Kidney (tissue), 22 donors: ENCODE measurements at places on chromosomes 5 and 9.
A peak's percentile ranks its signal among the peaks of the same experiment; 100 is the strongest.

- no peak for DNase-seq
These were observed 186.3 kb downstream of the NFIB start for GRCh38 chr9:14127656-14128055.

GRCh38 chr9:138040446-138041430 lies 163.2 kb downstream of the CACNA1B start:
- DNase-seq: no peak

DNA sequence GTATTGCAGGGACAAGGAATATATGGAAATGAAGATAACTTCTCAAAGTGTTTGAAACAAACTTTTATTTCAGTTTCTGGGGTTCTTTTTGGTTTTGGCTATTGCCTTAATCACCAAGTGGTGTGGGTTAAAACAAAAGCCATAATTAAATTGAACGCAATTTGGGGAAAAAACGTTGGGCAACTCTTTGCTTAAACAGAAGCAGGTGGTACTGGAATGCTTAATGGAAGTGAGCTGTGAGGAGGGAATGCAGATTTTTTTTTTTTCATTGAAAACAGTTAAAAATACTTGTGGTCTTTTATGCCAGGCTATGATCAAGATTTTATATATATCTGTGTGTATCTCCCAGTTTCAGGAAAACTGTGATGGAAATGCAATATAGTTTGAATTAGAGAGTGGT lies 195.7 kb upstream of the TUT7 start:
- no peak for DNase-seq

DNA sequence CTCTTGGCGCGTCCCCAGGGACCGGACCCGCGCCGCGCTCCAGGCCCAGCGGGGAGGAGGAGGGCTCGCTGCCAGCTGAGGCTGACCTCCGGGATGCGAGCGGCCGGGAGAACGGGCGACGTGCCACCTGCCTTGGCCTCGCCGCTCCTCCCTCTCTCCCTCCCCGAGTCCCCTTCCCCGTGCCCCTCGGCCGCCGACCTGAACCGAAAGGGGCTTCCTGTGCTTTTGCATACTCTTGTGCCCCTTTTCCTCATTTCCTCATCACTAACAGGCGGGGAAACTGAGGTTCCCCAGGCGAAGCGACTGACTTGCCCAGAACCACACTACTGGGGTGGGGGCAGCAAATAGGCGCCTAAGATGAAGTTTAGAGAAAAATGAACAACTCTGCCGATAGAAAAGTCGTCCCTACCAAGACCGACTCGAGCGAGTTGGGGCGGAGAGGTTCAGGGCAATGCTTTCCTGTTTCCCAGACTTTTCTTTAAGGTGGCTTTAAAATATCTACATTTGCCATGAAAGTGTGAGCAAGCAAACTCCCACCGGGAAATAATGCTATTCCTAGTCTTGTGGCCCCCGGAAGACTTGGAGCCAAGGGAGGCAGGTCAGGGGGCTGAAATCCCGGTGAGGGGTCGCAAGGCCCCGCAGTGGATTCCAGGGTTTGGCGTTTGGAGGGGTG lies 580 bp upstream of the DUSP1 start:
- DNase-seq: no peak

DNA sequence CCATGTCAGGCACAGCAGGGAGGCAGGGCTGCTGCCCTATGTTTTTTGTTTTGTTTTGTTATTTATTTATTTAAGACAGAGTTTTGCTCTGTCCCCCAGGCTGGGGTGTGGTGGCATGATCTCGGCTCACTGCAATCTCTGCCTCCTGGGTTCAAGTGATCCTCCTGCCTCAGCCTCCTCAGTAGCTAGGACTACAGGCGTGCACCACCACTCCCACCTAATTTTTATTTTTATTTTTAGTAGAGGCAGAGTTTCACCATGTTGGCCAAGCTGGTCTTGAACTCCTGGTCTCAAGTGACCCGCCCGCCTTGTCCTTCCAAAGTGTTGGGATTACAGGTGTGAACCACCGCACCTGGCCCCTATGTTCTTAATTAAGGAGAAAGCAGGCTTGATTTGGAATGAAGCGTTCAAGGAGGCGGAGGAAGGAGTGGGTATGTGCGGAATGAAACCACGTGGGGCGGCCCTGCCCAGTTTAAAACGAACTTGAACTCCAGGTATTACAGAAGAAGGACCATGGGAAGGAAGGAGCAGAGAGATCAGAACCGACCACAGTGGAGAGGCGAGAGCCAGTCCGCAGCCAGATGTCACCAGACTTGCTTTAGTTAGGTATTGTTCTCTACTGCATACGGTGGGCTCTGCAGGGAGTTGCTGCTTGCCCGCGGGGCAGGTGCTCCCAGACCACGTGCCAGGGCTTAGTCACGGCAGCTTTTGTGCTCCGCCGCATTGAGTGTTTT lies 34.9 kb upstream of the EPB41L4B start:
- no peak for DNase-seq

DNA sequence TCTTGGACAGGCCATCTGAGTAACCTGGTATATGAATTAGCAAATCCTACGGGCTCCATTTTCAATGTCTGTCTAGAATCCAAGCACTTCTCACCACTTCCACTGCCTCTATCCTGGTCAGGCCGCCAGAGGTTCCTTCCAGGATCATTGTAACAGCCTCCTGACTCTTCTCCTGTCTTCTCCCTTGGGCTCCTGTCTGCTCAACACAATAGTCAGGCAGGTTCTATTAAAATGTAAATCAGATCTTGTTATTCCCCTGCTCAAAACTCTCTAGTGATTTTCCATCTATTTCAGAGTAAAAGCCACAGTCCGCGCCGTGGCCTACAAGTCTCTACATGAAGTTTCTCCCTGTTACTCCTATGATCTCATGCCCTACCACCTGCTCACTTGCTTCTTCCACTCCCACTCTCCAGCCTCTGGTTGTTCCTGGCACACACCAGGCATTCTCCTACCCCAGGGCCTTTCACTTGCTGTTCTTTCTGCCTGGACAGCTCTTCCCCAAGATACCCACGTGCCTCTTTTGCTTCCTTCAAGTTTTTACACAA lies 21.7 kb downstream of the ZNF366 start:
- no peak for DNase-seq

DNA sequence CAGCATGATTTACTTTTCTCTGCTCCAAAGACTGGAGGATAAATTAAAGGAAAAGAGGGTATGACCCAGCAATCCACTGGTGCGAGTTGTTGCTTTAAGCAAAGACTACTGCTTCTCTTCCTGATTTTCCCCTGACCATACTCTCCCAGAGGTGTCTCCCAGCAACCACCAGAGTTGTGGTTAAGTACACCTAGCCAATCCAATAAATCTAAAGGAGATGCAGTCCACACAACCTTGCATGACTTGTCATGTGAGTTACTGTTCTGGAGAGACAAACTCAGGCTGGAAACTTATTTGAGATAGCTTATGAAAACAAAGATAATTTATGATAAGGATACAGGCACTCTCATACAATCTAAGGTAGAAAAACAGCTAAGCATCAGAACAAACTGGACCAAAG lies 11.9 kb downstream of the TMC1 start:
- peak; percentile 82 for DNase-seq

DNA sequence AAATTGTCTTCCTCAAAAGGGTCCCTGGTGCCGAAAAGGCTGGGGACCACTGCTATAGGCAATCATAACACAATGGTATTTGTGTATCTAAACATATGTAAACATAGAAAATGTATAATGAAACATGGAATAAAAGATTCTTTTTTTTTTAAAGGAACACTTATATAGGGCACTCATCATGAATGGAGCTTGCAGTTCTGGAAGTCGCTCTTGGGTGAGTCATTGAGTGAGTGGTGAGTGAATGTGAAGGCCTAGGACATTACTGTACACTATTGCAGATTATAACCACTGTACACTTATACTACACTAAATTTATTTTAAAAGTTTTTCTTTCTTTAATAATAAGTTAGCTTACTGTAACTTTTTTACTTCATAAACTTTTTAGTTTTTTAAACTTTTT lies 176.4 kb downstream of the ARRDC3 start:
- no peak for DNase-seq

- DNase-seq: peak; percentile 87
These were observed 541.0 kb downstream of the RAB3C start for GRCh38 chr5:59123595-59124561.

DNA sequence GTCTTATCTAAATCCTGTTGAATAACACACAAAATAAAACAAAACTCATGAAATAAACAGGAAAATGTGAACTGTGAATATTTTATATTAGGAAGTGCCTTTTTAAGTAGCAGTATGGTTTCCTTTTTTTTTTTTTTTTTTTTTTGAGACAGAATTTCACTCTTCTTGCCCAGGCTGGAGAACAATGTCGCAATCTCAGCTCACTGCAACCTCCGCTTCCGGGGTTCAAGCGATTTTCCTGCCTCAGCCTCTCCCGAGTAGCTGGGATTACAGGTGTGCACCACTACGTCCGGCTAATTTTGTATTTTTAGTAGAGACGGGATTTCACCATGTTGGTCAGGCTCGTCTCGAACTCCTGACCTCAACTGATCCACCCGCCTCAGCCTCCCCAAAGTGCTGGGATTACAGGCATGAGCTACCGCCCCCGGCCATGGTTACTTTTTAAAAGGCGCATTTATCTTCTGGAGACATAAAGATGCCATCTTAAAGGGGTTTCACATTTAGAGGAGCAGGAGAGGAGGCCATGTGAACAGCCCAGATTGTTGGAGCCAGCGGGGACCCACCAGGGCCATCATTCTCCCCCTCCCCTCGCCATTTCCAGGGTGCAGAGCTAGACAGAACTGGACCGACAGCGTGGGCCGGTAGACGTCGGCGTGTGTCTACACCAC lies 64.1 kb downstream of the ROR2 start:
- DNase-seq: peak; percentile 54

DNA sequence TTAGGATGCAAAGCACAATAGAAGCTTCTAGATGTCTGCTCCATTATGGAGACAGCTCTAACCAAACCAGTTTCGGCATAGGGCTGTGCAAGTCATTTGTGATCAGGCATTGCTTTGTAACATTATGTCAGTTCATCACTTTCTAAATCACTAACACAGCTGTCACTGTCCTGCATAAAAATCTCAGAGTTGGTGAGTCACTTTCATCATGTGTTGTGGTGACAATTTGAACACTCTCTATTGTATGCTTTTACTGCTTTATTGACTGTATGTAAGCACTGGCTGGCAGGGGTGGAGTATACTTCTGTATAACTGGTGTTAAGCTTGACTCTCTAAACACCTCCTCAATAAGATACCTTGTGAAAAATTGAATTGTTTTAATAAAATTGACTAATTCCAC lies 77.9 kb downstream of the SLCO4C1 start:
- DNase-seq: no peak

DNA sequence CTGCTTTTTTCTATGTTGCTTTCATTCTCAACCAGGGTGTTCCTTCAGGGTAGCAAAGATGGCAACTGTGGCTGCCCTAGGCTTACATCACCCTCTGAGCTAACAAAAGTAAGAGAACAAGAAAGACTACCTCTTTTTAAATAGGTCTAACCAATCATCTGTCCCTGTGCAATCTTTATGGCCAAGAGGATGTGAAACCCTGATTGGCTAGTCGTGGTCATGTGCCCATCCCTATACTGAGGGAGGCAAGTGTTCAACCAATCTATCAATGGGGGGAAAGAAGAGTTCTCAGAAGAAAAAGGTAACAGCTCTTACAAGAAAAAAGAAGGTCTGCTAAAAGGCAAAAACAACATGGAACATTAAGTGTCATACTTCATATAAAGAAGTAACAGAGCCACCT lies 11.7 kb upstream of the SNCAIP start:
- DNase-seq: no peak

DNA sequence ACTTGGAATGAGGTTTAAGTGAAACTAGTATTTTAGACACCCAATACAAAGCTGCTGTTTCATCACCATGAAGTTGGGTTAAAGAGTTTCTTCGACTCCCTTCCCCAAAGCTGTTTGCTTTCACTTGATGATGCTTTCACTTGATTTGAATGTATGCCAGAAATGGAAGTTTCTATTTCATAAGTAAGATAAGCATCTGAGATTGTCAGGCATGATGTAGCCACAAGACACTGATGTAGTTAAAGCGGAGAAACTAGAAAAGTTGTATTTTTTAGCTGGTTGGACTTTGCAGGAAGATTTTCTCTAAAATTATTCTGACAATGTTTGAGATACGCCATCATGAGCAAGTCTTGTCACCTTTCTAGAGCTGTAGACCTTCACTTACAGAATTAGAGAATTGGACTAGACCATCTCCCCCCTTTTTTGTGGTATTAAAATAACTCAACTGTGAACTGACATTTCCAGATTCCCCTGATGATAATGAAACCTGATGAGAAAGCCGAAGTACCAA lies 20.0 kb downstream of the MOCS2 start:
- no peak for DNase-seq

GRCh38 chr9:113199683-113200329 lies 21.3 kb downstream of the FKBP15 start:
- no peak for DNase-seq

DNA sequence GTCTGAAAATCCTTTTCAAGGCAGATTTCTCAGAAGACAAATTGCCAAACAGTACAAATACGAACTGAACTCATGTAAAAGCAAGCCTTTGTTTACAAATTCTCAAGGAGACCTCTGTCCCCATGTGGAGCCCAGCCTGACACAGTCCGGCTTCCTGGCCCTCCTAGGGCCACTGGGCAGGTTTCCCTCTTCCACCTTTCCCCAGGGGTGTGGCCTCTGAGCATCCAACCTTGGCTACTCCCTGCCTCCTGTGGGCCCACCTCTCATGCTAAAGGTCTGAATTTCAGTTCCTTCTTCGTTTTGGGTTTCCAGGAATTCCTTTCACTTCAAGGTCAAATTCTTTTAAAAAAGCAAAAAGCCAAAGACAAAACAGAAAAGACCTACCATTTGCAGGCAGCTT lies 10.1 kb downstream of the DAP start:
- DNase-seq: no peak

- DNase-seq: peak; percentile 8
These were observed 356.1 kb upstream of the KIF2A start for GRCh38 chr5:61949679-61950435.

DNA sequence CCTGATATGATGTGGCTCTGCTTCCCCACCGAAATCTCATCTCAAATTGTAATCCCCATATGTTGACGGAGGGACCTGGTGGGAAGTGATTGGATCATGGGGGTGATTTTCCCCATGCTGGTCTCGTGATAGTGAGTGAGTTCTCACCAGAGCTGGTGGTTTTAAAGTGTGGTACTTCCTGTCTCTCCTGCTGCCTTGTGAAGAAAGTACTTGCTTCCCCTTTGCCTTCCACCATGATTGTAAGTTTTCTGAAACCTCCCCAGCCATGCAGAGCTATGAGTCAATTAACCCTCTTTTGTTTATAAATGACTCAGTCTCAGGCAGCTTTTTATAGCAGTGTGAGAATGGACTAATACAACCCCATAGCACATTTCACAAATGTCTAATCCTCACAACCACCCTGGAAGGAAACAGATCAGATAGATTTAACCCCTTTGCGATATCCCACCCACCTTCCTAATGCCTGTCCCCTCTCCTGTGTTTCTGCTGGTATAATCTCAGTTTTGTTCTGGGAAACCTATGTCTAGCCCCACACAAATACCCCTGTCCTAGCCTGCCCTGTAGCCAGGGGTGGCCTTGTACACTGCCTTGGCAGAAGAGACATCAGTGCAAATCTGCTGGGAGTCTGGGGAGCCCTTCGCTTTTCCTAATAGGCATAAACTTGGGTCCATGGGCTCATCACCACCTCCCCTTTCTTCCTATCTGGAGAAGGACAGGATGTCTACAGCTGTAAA lies 157.0 kb upstream of the RAI14 start:
- no peak for DNase-seq
